ENCODE measurements at places on chromosomes 13 and 19.
A peak's percentile ranks its signal among the peaks of the same experiment; 100 is the strongest.

- H3K27ac ChIP-seq = no peak overlapping the region
- DNase-seq = no peak
- H3K27me3 ChIP-seq = no peaks in the 10 kb centered on the region
- peaks cover 39% of the 10 kb centered on the region for H3K4me1 ChIP-seq
- no peak overlapping the region for H3K4me3 ChIP-seq
- peaks cover 17% of the 10 kb centered on the region for H3K36me3 ChIP-seq
Observed at GRCh38 chr19:34321735-34322134, 43.3 kb upstream of the GPI start.

DNA sequence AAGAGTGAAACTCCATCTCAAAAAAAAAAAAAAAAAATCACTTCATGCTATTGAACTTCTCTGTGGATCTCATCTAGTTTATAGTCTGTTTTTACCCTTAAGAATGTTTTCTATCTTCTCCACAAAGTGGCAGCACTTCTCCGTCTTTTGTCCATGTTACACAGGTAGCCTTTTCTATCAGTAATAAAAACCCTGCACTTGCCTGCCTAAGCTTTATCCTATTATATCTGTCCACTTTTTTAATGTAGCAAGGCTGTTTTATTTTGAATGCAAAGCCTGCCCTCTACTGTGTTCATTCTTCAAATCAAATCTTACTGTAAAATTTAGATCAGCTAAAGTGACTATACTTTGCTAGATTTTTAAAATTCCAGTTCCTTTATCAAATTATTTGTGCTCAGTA is 124.0 kb downstream of the STOML3 start:
- H3K36me3 ChIP-seq = peaks cover 18% of the 10 kb centered on the region
- H3K4me3 ChIP-seq = no peak overlapping the region
- no peaks in the 10 kb centered on the region for H3K27me3 ChIP-seq
- H3K27ac ChIP-seq = no peak overlapping the region

GRCh38 chr19:32459204-32459865 is 53.8 kb downstream of the DPY19L3 start:
- no peak for DNase-seq
- H3K36me3 ChIP-seq = peaks cover 7% of the 10 kb centered on the region
- no peaks in the 10 kb centered on the region for H3K27me3 ChIP-seq
- no peaks in the 10 kb centered on the region for H3K4me1 ChIP-seq
- no peak overlapping the region for H3K4me3 ChIP-seq
- H3K27ac ChIP-seq = no peak overlapping the region

DNA sequence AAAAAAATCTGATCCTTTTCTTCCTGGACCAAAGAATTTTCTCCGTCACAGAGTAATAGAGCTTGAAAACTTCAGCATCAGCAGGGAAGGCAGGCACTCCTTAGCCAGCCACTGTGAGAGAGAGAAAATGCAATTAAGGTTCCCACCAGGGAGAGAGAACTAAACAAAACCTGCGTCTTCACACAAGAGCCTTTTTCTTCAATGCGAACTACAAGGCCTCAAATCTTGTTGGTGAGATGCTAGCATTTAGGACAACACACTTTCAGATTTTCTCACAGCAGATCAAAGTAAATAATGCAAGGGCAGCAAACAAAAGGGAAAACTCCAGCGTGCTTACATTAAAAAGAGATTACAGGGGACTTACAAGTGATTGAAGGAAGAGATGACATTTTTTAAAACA is 80.1 kb downstream of the DACH1 start:
- no peak overlapping the region for H3K27ac ChIP-seq
- H3K36me3 ChIP-seq = no peaks in the 10 kb centered on the region
- no peak for DNase-seq
- H3K4me3 ChIP-seq = no peak overlapping the region

GRCh38 chr19:40612831-40613689 is 11.9 kb downstream of the LTBP4 start:
- no peak for DNase-seq
- H3K27ac ChIP-seq = peak overlapping the region; percentile 62
- H3K27me3 ChIP-seq = peaks cover 6% of the 10 kb centered on the region

All from trophoblast cell (in vitro differentiated cells and primary cell).